ENCODE measurements at places on chromosomes 4 and X.

- no peak for DNase-seq
These were observed 150.8 kb downstream of the STIM2 start for GRCh38 chr4:27011401-27011800.

DNA sequence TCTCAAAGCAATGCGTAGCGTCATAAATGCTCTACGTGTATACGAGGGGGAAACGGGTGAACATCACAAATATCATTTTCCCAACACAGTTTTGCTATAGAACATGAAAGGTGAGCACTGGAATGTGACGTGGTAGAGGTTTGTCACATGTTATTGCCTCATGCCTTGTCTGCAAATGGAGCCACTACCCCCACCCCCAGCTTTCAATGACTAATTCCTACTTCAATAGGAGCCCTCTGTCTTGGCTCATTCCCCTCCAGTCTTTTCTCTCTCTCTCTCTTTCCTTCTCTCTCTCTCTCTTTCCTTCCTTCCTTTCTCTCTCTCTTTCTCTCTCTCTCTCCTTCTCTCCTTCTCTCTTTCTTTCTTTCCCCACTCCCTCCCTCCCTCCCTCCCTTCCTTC is 127.0 kb downstream of the STOX2 start:
- no peak for DNase-seq

GRCh38 chr4:101102114-101102742 is 245.1 kb downstream of the PPP3CA start:
- no peak for DNase-seq

DNA sequence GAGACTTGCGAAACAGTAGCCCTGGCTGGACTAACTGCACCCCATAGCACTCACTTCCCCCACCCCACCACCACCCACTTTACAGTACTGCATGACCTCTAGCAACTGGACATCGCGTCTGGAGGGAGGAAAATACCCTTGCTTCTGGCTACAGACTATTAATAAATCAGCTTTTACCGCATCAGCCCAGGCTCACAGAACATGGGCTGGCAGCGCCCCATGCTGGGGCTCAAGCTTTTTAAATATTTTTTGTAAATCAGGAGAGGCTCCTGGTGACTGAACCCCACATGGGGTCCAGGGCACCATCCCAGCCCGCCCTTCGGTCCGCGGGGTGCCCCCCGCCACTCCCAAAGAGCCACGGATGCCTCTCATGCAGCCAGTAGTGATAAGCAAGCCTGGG is 2.7 kb downstream of the HS6ST2 start:
- no peak for DNase-seq

DNA sequence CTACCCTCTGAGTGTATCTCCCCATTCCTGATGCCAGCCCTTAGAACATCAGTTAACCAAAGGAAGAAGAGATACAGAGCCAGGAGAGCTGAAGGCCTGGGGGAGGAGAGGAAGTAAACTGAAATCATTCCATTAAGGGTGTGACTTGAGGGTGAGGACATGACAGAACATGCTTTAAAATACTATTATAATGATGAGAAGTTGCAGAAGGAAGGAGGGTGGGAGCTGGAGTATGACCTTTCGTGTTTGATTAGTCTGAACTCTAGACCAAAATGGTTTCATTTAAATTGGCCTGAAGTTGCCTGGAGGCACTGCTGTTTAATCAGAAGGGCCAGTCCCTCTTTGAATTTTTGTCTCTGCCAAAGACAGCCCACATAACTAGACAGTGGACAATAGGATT is 11.4 kb downstream of the INTS6L start:
- DNase-seq, result no peak

DNA sequence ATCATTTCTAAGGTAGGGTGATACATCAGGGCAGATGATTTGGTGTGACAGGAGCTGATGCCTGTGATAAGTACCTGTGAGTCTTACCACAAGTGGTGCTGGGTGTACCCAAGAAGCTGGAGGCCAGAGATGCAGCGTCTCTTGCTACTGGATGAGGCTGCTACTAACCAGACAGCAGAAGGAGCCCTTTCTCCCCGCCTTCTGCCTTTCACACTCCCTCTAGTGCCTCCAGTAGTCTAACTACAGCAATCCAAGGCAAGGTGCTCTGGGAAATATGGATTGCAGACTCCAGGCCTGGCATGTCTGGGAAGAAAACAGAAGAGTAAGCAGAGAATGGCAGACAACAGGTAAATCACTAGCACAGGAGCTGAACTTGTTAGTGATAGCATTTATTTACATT is 470.8 kb downstream of the NKX6-1 start:
- DNase-seq, result no peak

DNA sequence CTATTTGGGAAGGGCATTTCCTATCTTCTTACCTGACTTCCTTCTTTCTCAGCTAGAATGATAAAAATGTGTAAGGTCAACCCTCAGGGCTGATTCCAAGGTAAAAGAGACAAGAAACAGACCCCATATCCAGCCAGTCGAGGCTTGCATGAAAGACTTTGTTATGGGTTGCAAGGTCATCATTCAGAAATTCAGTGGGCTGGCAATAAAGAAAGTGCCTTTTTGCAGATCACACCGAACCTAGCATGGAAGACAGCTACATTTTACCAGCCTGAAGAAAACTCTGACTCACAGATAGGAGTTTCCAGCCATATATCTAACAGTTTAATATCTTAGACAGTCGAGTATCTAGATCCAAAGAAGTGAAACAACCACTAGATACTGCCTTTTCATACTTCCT is 87.4 kb downstream of the PDGFC start:
- no peak for DNase-seq
